ENCODE measurements at places on chromosomes 1 and 21.

- DNase-seq: no peak
These were observed 646.9 kb downstream of the USP25 start for GRCh38 chr21:16376673-16377072.

DNA sequence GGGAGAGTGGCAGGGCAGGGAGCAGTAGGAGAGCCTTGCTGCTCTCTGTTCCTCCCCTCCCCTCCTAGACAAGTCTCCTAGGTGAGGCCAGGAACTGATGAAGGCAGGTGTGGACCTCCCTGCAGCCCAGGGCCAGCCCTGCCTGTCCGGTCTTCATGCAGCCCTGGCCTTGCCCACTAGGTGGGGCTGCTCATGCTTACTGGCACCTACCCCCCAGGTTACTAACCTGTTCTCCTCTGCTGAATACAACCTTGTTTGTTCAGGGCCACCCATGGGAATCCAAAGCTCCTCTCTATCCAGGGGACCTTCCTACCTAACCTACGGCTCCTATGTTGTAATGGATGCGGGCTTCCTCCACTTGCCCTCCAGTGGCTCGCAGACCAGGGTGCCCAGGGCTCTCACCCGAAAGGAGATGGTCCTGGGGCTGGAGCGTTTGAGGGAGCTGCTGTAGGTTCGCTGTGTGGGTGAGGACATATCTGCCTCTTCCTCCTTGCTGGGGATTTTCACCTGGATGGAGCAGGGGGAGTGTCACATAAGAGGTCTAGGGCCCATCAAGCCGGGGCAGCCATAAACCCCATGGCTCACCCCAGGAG, 7.9 kb upstream of the TNNT2 start:
- no peak for DNase-seq

- DNase-seq: no peak
These were observed 41.3 kb downstream of the TBCE start for GRCh38 chr1:235408503-235408960.

DNA sequence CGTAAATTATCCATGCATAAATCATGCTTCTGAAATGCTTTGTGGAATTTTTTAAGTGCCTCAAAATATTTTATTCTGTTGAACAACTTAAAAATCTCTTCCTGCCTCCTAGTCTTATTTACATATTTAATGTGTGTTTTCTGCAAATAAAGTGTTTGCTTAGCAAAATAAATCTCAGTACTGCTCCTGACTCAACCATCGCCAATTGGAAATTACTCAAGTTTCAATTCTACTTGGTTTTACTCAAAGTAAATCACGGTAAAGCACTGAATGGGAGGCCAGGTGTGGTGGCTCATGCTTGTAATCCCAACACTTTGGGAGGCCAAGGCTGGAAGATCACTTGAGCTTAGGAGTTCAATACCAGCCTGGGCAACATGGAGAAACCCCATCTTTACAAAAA, 152.2 kb upstream of the NR5A2 start:
- no peak for DNase-seq

- no peak for DNase-seq
These were observed 36.9 kb downstream of the UMODL1 start for GRCh38 chr21:42107881-42108553.

DNA sequence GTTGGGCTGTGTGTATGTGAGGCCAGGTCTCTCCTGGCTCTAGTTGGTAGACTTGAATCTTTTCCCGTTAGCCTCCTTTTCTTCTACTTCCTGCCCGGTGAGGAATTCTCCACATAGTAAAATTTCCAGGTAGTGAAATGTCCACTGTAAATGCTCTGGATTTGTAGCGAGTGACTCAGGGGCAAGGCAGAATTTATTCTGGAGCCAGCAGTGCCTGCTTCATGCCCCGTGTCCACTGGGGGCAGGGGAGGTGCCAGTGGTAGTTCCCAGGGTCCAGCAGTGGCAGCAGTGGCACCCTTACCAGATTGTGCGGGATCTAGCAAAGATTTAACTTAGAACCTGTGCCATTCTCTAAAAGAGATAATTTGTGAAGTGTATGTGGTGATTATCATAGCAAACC, 74.5 kb upstream of the USP24 start:
- no peak for DNase-seq

- no peak for DNase-seq
These were observed 259.4 kb upstream of the DAB1 start for GRCh38 chr1:57683037-57683942.

DNA sequence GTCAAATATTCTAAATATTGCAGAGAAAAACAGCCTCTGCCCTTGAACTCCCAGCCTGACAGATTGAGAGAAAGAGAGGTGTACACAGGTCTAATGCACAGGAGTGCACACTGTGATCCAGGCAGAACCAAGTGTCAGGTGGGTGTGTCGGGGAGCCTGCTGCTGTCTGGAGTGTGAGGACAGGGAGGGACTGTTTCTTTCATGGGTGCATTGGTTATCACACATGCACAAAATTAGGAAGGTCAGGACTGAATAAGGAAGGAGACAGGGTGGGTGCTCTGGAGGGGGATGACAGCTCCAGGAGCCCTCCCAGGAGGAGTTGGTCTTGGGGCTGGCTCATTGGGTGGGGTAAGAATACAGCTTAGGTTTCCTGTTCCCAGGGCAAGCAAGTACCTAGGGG, 13.3 kb upstream of the PINK1 start:
- DNase-seq: no peak

GRCh38 chr1:43396059-43396458, 6.4 kb downstream of the SZT2 start:
- no peak for DNase-seq

DNA sequence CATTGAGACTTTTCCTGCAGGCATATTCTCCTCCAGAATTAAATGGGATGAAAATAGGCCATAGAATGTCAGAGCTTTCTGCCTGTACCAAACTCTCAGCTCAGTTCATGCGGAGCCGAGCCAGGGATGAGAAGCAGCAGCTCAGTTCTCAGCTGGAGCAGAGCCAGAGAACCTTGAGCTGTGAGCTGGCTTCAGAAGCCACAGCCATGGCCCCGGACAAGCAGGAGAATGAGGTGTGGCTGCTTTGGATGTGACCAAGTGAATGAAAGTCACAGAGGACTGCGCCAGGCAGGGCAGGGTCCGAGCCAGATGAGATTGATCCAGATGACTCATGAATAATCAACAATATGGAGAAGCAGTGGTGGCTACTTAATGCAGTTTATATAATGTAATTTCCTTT, 633.8 kb downstream of the NCAM2 start:
- DNase-seq: no peak

- DNase-seq: no peak
These were observed 11.2 kb upstream of the NTMT2 start for GRCh38 chr1:170134521-170134920.

DNA sequence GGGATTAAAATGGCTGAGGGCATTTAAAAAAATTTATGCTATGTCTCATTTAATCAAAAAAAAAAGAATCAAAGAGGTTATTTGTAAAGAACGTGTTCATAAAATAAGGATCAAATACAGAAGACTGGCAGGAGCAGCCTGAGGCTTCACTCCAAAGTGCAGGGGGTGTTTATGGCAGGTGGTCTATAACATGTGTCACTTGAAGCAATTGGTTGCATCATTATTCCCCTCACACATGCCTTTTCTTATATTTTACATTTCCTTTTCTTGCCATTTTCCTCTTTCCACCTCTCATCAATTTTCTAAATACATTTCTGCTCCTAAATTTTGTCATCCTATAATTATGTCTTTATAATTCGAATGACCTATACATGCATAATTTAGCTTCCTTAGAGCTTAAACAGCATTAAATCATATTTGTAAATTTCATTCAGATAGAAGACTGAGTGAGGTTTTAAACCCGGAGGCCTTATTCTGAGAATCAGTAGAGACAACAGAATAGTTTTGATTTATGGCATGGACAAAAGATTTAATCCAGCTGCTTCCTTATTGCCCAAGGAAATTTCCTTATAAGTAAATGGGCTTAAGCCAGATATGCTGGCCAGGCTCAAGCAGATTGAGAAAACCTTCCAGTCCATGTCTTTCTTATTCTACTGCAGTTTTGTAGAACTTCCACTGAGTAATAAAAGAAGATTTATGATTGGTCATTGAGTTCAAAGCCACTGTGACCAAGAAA, 322.8 kb downstream of the TGFB2 start:
- DNase-seq: no peak

DNA sequence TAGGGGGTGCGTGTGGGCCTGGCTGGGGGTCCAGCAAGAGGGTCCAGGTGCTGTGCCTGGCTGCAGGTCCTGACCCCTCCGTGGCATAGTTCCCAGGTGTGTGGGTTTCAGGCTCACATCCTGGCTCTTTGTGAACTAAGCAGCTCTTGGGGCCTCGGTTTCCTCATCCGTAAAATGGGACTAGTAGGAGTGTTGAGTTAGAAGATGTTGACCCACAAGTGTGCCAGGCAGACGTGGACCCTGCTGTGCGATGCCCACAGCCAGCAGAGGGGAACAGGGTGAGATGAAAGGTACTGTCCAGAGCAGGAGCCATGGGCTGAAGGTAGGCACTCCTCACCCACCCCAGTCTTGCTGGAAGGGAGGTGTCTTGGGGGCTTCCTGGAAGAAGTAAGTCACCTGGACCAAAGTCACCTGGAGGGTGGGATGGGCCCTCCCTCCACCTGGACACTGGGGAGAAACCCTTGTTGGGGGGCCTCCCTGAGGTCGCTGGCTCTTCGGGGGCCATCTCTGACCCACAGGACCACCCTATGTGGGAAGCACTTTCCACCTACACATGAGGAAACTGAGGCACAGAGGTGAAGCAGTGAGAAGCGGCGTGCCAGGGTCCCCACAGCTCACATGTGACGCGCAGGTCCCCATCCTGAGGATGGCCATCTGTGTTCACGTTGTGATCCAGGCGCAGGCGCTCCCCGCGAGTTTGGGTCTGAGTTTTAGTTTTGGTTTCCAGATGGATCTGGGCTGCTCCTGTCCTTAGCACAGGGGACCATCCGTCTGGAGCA, 1.4 kb downstream of the ARHGEF16 start:
- no peak for DNase-seq

GRCh38 chr21:16426936-16427335, 697.2 kb downstream of the USP25 start:
- DNase-seq: no peak

DNA sequence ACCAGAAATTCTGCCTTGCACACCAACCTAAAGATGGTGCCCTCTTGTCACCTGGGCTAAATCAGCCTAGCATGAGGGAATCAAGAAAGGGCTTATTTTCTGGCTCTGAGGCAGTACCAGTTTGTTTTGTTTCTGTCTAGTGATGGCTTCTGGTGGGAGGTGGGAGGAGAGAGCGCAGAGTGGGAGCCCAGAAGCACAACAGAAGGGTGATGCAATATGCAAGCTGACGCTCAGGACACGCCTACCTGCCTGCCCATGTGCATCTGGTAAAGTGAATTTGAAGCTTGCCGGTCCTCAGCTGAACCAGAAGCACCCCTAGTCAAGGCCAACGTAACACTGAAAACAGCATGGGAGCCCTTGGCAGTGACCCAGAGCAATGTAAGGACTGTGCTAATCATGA, 138.4 kb upstream of the TIAM1 start:
- no peak for DNase-seq

DNA sequence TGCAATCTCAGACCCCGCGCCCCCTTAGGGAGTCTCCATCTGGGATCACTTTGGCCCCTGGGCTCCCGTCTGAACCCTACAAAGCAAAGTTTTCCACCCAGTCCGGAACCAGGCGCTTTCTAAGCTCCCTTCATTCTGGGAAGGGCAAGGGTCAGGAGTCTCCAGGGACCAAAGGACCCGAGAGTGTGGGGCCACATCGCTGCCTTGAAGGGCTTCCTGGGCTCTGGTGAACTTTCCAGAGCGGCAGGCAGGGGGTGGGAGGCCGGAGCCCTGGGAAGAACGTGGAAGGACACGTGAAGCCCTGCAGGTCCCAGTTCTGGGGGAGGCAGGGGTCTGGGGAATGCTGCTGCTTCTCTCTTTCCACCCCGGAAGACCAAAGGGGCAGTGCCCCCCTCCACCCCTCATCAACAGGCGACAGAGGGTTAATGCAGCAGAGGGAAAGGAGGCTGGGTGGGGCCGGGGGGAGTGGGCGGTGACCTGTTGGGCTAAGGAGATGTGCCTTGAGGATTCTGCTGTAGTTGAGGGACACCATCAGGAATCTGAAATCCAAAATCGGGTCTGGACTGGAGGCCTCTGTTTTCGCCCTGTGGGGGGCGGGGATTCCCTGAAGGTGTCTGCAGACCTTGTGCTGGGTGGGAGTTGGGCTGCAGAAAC, 734 bp downstream of the CDK18 start:
- DNase-seq: no peak

DNA sequence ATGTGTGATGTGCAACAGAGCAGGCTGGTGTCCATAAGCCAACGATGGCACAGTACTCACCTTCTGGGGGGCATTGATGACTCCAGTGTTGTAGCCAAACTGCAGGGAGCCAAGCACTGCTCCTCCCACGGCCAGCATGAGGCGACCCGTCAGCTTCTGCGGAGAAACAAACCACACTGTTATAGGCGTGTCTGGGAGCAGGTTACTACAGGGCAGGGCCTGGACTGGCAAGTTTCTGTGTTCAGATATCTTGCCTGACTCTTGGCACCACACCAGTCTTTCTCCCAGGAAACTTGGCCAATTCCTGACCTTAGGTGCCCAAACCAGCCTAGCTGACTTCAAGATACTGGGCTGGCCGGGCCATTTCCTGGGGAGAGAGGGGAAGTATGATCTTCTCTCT, 15.5 kb downstream of the SLC2A1 start:
- DNase-seq: no peak

DNA sequence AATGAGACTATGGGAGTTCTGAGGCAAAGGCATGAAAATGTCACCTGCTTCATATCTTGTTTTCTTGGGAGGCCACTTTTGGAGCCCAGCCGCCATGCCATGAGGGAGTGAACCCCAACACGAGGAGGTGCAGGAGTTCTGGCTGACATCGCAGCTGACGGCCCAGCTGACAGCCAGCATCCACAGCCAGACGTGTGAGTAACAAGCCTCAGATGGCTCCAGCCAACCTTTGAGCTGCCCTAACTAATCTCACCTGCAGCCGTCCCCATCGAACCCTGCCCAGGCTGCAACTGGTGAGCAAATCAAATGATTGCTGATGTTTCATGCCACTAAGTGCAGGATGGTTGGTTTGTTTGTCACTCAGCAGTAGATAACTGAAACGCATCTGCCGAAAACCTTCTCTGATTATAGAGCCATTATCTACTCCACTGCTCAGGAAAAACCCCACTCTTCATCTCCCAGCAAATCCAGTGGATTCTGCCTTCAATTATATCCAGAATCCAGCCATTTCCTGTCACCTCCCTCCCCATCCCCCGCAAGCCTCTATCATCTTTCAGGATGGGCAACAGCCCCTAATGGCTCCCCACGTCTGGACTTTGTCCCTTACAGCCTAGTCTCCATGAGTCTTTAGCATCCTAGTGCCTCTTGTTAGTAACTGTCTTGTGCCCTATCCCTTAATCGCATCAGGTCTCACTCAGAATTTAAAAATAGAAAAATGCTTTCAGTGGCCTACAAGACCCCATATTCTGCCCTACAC, 18.5 kb upstream of the RAB4A start:
- DNase-seq: no peak

- no peak for DNase-seq
These were observed 43.1 kb upstream of the PLD5 start for GRCh38 chr1:242567596-242567995.

- DNase-seq: no peak
These were observed 2.8 kb upstream of the USP1 start for GRCh38 chr1:62433861-62434617.

GRCh38 chr1:101507547-101507971, 270.7 kb downstream of the S1PR1 start:
- no peak for DNase-seq

GRCh38 chr21:21268061-21268471, 269.9 kb downstream of the NCAM2 start:
- DNase-seq: no peak
